Stimulated activated CD4-positive, alpha-beta T cell treated with anti-CD3 and anti-CD28 coated beads, Interleukin-15, amount 100 ng/mL, for 48 hours (primary cell): ENCODE measurements at places on chromosomes 1 and 21.

DNA sequence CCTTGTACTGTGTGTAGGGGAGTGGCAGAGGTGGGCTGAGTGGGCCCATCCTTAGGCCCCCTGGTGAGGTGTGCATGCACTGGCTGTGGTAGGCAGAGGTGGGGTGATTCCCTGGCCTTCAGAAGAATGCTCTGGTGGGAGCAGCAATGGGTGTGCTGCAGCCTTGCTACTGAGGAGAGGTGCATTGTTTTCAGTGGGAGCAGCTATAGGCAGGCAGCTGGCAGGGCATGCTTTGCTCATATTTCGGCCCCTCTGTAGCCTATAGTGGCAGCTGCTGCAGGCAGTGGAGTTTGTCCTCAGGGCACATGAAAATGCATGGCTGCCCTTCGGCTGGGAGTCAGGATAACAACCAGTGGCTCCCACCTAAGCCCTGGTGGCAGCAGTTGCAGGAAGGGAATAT, 10.1 kb upstream of the KCTD3 start:
- no peak for DNase-seq

DNA sequence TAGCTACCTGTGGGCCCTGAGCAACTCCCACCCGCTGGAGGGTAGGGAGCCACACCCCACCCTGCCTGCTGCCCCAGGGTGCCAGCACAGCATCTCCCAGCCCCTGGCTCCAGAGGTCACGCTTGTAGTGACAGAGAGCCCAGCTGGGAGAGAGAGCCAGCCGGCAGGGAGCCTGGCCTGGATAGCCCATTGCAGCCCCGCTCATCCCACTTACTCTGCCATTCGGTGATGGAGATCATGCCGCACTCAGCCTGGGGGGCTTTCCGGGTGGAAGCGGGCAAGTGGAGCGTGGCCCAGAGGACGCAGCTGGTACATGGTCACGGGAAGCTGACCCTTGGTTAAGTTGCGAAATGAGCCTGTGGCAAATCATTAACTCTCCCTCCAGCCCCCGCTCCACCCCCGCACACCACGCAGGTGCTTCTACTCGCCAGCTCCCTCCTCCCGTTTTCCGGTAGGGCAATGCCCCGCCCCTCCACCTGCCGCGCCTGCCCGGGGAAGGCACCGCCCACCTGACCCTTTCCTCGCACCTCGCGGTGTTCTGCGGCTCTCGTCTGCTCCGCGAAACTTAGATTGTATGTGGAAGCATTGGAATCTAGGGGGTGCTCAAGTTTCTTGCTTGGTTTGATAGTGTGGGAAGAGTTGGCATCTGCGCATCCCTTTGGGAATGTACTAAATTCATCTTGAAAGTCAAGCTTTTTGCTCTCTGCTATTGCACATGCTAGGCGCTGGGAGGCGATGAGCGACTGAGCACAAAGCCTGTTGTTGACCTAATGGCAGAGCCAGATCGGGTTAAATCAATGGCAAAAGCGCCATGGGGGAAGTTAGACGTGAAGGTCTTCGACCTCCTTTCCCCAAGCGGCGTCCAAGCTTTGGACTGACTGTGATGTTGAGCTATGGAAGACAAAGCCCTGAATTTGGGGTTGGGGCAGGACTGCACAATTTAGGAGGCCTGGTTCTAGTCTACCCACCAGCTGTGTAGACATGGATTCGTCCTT, at the start of gene GOLT1A:
TSS of gene GOLT1A (minus strand) at position 321 of the 995 bp plus-strand sequence. CDS start at position 239, 82 bp downstream.
- peak; percentile 18 for DNase-seq

- DNase-seq: no peak
Measured at GRCh38 chr1:76170513-76170912, 96.0 kb downstream of the ST6GALNAC3 start.

- no peak for DNase-seq
Measured at GRCh38 chr1:31788825-31789256, 24.7 kb upstream of the ADGRB2 start.

DNA sequence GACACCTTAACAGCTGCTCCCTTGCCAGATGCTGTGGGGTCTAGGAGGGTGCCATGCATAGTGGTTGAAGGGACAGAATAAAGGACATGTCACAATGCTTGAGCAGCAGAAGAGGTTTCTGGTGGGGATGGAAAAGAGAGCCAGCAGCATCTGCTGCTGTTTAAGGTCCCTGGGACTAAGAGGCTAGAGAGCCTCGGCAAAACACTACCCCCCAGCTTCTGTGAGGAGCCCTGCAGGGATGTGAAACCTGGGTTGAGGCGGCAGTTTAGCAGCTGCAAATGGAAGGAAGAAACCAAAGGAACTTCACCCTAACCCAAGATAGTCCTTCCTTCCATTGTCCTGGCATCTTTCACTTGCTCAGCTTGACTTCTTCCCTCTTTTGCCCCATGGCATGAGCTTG, 39.4 kb downstream of the PLXNA2 start:
- no peak for DNase-seq

DNA sequence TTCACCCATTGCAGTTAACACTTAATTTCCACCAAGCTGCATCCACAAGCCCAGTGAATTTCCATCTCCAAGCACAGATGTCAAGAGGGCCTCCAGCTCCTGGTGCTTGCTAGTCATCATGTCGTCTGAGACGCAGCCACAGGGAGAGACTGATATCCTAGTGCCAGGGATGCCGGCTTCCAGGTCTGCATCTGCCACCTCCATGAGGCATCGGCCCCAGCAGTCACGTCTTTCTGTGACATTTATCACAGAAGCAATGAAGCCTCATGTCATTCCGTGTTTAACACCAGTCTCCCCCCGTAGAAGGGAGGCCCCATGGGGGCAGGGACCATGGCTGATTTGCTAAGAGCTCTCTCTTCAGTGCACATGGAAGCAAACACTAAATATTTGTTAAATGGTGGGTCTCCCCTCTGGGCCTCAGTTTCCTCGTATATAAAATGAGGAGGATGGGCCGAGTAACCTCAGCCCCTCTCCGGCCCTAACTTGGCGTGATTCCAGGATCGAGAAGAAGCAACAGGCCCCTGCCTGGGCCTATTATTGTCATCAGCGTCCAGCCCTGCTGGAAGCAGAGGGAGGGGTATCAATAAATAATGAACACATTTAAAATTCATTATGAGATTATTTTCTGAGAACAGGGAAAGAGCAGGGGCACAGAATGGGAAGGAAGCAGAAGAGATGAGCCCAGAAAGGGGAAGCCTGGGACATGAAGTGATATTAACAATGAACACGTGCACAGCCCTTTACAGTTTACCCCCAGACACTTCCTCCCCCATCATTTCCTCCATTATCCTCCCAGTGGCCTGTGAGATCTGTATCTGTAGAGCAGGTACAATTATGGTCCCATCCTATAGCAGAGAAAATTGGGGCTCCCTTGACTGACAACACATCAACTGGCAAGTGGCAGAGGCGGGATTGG, 837 bp upstream of the C1QB start:
- no peak for DNase-seq

GRCh38 chr1:25205786-25206185, 26.5 kb downstream of the SYF2 start:
- no peak for DNase-seq

DNA sequence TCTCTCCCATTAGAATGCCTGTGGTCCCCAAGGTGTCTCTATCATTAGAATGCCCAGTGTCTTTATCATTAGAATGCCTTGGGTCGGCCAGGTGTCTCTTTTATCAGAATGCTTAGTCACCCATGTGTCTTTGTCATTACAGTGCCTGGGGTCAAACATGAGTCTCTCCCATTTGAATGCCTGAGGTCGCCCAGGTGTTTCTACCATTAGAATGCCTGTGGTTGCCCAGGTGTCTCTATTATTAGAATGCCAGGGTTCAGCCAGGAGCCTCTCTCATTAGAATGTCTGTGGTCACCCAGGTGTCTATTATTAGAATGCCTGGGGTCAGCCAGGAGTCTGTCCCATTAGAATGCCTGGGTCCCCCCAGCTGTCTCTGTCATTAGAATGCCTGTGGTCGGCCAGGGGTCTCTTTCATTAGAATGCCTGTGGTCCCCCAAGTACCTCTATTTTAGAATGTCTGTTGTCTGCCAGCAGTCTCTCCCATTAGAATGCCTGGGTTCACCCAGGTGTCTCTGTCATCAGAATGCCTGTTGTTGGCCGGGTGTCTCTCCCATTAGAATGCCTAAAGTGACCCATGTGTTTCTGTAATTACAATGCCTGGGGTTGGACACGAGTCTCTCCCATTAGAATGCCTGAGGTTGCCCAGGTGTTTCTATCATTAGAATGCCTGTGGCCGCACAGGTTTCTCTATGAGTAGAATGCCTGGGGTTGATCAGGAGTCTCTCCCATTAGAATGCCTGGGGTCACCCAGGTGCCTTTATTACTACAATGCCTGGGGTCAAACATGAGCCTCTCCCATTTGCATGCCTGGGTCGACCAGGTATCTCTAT, 57.1 kb downstream of the RNF187 start:
- no peak for DNase-seq

- DNase-seq: no peak
Measured at GRCh38 chr1:225763716-225764548, 13.7 kb upstream of the SRP9 start.

DNA sequence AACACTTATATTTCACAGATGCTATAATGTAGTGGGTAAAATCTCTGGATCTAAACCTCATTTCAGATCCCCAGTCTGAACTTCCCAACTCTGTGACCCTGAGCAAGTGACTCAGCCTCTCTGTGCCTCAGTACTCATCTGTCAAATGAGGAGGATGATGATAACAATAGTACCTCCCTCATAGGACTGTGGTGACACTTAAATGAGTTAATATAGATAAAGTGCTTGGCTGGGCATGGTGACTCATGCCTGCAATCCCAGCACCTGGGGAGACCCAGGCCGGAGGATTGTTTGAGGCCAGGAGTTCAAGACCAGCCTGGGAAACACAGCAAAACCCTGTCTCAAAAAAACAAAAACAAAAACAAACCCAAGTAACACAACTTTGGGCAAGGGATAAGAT, 4.7 kb upstream of the ECE1 start:
- peak; percentile 50 for DNase-seq

DNA sequence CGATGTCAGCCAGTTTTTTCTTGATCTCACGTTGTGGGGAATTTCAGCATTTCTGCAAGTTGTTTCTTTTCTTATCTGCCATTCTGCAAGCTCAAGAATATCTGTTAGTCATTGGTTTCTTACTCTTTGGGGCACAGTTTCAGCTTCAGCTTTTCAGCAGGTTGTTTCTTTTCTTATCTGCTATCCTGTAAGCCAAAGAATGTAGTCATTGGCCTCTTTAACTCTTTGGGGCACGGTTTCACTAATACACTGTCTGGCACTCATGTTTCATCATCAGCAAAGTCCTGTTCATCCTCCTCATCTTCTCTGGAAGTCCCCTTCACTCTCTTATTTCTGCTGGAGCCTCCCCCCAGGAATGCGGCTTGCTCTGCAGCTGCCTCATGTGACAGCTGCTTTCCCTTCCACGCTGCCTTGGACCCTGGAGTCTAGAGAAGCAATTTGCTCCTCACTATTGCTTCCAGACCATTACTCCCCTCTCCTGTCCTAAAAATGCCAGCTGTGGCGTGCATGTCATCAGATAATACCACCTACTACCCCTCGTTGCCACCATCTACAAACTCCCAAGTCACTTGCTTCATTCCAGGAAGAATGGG, 67.0 kb upstream of the CACNA1E start:
- DNase-seq: no peak

DNA sequence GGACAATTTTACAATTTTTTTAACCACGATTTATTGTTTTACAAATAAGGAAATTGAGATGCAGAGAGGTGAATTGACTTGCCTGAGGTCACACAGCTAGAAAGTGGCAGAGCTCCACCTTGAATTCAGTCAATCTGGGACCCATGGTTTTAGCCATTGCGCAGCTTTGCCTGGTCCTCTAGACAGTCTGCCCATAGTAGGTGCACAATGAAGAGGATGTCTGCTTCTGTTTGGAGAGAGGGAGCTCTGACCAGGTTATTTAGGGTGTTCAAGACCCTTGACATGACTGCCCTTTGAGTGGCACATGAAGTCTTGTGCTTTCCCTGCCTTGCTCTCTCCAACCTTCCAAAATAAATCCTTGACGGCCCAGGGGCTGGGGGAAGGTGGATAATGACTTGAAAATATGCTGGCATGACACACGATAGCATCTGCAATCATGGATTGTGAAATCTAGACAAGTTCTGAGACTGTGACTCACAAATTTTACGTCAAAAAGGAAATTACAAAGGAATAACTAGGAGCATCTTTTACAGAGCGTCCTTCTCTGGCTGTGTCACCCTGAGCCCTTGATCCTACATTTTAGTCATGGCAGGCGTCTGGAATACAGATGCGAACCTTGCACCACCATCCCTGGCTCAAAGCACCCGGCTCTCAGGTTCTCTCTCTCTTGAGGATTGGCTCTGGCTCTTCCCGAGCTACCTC, 26.2 kb upstream of the ID3 start:
- DNase-seq: no peak

DNA sequence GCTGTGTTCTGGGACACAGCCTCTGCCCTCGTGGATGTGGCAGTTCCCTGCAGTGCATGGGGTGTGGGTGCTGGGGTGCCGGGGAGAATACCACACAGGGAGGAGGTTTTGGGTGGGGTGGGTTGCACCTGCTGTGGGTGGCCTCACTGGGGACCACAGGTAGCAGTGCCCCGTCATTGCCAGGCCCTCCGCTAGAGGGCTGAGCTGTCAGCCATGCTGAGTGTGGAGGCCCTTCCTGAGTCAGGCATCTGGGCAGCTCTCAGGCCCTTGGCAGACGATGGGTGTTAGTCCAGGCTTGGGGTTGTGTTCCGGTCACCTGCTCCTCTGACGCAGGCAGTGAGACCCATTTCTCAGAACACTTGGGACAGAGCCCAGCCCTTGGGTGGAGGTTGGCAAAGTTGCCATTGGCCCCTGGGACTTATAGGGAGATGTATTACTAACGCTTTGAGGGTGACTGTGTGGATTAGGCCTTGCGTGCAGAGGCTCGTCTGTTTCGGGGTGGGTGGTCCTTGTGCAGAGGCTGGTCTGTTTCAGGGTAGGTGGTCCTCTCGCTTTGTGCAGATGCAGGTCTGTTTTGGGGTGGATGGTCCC, 23.9 kb downstream of the PCNT start:
- no peak for DNase-seq

- no peak for DNase-seq
Measured at GRCh38 chr1:2170211-2170610, 24.4 kb downstream of the FAAP20 start.
